ENCODE measurements at places on chromosomes 16 and 17.
A peak's percentile ranks its signal among the peaks of the same experiment; 100 is the strongest.

DNA sequence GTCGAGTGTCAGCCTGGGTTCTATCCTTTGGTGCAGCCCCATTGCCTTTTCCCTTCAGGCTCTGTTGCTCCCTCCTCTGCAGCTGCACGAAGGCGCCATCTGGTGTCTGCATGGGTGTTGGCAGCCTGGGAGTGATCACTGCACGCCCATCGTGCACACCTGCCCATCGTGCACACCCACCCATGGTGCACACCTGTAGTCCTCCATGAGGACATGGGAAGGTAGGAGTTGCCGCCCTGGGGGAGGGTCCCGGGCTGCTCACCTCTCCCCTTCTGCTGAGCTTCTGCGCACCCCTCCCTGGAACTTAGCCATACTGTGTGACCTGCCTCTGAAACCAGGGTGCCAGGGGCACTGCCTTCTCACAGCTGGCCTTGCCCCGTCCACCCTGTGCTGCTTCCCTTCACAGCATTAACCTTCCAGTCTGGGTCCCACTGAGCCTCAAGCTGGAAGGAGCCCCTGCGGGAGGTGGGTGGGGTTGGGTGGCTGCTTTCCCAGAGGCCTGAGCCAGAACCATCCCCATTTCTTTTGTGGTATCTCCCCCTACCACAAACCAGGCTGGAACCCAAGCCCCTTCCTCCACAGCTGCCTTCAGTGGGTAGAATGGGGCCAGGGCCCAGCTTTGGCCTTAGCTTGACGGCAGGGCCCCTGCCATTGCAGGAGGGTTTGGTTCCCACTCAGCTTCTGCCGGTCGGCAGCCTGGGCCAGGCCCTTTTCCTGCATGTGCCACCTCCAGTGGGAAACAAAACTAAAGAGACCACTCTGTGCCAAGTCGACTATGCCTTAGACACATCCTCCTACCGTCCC is 2.9 kb downstream of the CTRL start:
- DNase-seq: peak; percentile 49

- no peak for DNase-seq
These were observed 10.0 kb downstream of the SLC22A31 start for GRCh38 chr16:89190150-89190958.

- DNase-seq: no peak
These were observed 14.7 kb downstream of the STXBP4 start for GRCh38 chr17:54983260-54983659.

GRCh38 chr16:90031186-90031930 is 12.1 kb upstream of the DBNDD1 start:
- no peak for DNase-seq
